ENCODE measurements at places on chromosomes 1 and 21.

- DNase-seq: no peak
Measured at GRCh38 chr1:16092923-16093511, 19.6 kb upstream of the FAM131C start.

- no peak for DNase-seq
Measured at GRCh38 chr21:41745026-41745820, 21.6 kb downstream of the RIPK4 start.

DNA sequence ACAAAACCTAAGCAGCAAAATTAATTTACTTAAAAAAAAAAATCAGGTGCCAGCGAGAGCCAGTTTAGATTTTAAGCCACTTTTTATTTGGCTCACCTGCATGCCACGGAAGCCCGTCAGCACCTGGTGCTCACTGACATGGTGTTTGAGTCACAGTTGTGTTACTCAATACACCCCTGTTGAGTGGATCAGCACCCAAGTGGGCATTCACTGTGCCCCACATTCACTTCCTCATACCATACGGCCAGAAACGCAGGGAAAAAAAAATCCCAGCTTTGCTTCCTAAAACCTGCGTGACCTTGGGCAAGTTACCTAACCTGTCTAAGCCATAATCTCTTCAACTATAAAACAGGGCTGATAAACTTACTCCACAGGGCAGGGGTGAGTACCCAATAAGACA, 42.8 kb upstream of the SIM2 start:
- DNase-seq: no peak

DNA sequence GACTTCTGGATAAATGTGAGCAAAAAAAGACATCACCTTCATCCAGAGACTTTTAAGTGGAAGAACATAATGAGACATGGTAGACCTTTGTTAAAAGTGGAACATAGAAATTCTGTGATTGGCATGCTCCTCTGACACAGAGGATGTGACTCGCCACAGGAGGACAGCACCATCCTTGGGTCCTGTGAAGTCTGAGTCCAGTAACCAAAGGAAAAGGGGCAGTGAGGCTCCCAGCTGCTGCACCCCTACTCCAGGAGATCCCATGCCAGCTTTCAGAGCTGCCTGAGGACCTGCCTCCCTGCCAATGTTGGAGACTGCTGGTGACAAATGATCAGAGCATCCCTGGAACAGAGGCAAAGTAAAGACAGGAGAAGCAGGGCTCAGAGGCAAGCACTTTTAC, 136.2 kb downstream of the BRINP2 start:
- no peak for DNase-seq

DNA sequence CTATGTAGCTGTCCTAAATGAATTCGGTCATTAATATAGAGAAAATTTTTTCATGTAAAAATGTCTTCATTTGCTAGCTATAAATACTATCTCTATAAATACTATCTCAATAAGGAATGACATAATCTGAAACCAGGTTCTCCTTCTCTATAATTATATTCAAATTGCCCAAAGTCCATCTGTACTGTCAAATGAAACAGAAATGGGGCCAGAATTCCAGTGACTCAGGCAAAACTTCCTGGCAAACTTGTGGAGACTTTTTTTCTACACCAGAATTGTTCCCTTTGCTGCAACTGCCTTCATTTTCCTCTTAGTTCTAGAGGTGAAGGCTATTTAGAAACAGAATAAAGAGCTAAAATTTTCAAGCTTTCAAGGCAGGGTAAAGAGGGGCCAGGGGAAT, 152.5 kb downstream of the KCNH1 start:
- no peak for DNase-seq

DNA sequence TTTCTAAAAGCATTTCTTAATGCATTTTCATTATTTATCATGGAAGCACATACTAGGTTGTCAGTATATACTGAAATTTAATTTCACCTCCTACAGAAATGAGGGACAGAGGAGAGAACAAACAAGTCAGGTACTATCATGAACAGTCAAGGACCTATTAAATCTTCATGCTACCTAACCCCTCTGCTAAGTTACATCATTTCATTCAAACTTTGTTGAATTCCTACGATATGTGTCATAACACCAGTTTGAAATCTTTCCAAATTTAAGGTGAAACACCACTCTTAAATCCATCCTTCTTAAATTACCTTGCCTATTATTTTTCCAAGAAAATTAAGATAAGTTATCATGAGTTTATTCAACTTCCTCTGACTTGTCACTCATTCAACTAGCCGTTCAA, 78.9 kb downstream of the DENND1B start:
- DNase-seq: no peak

GRCh38 chr1:162605225-162605927, 26.9 kb upstream of the DDR2 start:
- no peak for DNase-seq

DNA sequence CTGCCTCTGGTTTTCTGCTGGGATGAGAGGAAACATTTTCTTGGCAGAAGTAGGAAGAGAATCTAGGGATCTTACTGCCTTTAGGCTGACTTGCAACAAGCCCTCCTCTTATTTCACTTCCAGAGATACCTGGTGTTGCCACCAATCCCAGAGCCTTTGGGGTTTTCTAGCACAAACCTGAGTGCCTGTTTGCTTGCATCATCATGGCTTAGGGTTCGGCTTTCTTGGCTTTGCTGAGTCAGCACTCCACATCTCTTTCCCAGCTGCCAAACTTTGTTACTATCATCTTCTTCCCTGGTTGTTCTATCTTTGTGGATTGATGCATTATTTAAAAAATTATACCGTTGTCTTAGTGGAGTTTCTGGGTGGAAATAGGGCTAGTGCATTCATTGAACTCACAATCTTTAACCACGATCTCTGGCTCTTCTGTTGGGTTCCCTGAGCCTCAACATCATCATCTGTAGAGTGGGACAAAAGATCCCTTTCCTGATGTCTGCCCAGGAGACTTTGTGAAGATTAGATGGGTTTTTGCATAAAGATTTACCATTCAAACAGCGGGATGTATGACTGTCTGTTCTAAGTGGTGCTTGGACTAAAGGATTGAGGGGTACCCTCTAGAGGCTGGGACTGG, 76.6 kb upstream of the SELENON start:
- no peak for DNase-seq

- no peak for DNase-seq
Measured at GRCh38 chr1:78672428-78672827, 22.8 kb downstream of the IFI44 start.

- DNase-seq: no peak
Measured at GRCh38 chr1:30285501-30285932, 437.9 kb downstream of the MATN1 start.

DNA sequence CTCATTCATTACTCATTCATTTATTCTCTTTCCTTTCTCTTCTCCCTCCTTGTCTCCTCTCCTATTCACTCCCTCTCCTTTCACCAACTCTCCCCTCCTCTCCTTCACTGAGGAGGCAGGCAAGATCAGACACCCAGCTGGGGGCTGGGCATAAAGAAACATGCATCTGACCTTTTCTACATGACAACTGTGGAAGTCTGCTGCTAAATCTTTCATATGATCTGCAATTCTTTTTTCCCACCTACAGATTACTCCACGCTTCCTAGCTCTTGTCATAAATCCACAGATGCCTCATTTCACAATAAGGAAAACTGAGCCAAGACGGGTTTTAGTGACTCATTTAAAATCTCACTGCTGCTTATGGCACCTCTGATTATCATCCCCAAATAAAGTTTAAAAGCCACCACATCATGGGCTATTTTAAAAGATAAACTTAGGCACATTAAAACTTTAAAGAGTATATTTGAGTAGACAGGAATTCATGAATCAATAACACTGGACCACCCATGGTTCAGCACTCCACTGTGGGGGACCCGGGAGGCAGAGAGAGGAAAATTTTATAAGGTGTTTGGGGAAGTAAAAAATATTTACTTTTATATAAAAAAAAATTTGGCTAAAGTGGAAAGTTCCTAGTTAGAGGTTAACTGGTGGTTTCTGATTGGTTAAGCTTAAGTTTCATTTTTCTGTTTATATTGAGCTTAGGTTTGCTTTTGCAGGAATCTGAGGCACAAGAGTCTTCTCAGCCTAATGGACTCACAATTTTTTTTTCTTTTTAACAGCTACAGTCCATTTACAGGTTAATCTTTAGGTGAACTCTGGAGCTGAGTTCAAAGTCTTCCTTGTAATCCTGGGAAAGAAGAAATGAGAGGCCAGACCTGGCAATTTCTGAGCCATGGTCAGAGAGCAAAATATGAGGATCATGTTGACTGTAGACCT, 55.8 kb upstream of the DNAH14 start:
- DNase-seq: no peak

DNA sequence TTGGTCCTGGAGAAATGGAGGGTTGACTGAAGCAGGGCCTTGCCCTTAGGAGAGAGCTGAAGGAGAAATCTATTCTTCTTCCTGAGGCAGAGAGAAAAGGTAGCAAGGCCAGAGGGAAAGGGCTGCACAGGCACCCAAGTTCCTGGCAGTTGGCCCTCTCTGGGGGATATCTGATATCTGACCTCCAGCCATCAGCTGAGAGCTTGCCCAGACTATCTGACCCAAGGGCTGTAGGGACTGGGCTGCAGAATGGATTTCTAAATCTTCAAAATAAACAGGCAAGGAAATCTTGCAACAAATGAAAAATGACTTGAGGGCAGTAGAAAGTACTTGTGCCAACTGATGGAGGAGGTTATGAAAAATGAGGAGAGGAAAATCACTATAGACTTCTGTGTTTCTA, 498 bp upstream of the CLCA2 start:
- DNase-seq: no peak

GRCh38 chr1:168693197-168693871, 35.7 kb downstream of the DPT start:
- DNase-seq: no peak

DNA sequence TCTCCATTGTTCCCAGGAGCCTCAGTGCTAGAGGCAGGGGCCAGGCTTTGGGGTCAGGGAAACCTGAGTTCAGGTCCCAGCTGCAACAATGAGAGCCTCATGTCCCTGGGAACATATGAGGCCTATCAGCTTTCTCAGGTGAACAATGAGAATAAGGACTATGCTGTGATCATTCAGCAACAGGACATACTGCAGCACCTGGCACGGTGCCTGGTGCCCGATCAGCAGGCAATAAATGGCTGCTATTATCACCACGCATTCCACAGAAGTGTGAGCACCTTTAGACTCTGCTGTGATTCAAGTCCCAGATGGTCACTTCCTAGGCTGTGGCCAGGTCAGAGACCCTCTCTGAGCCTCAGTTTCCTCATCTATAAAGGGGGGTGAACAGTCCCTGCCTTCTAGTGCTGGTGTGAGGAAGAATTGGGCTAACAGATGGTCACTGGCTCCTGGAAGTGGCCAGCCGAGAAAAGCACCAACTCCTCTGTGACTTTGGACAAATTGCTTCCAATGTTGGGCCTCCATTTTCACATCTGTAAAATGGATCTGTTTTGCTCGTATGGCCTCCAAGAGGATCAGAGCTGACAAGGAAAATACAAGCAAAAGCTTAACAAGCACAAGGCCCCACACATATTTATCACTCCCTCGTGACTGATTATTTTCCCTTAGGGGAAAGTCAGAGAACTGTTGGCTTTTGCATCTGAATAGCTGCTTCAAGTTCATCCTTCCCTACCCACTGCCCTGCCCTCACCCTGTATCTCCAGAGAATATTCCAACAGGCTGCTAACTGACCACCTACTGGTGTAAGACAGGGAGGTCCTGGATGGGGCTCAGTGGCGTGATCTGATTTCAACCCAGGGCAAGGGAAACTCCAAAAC, 1.1 kb downstream of the SLC5A9 start:
- DNase-seq: no peak

- peak; percentile 66 for DNase-seq
Measured at GRCh38 chr1:202160377-202160940, at the start of gene PTPN7. PTPN7 (minus strand) TSS chr1:202160602; CDS start chr1:202159402, 1,200 bp downstream.

- peak; percentile 17 for DNase-seq
Measured at GRCh38 chr1:203216274-203217138, 13.0 kb downstream of the CHIT1 start.

- no peak for DNase-seq
Measured at GRCh38 chr1:34590211-34590623, 164.6 kb upstream of the GJB5 start.

GRCh38 chr21:45090966-45091365, 16.6 kb downstream of the ADARB1 start:
- no peak for DNase-seq

DNA sequence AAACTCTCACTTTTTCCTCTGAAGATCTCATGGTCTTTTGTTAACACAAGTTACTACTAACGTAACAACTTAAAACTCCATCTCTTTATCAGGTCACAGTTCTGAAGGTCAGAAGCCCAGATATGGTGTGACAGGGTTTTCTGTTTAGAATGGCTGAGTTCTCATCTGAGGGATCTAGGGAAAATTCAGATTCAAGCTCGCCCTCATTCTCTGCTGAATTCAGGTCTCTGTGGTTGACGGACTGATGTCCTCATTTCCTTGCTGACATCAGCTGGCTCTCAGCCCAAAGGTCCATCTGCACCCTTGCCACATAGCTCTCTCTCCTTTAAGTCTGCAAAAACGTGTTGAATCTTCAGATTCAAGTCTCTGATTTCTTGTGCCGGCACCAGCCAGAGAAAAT, 6.1 kb upstream of the NTPCR start:
- no peak for DNase-seq

DNA sequence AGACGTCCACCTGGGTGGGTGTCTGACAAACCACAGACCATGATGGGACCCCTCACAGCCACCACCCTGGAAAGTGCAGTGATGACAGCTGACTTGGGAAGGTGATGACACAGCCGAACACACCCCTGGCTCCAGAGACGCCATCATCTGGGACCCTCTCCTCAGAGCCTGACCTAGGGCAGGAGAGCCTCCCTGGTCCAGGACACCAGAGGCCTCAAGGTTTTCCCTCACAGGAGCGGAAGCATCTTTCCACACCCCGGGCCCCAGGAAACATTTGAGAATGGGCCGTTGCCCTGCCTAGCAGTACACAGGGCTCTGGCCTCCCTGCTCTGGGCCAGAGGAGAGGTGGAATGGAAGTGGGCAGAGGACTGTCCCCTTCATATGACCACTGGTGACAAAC, 79.7 kb downstream of the SYT2 start:
- no peak for DNase-seq

- DNase-seq: no peak
Measured at GRCh38 chr1:153832293-153832692, 57.1 kb downstream of the SLC27A3 start.

DNA sequence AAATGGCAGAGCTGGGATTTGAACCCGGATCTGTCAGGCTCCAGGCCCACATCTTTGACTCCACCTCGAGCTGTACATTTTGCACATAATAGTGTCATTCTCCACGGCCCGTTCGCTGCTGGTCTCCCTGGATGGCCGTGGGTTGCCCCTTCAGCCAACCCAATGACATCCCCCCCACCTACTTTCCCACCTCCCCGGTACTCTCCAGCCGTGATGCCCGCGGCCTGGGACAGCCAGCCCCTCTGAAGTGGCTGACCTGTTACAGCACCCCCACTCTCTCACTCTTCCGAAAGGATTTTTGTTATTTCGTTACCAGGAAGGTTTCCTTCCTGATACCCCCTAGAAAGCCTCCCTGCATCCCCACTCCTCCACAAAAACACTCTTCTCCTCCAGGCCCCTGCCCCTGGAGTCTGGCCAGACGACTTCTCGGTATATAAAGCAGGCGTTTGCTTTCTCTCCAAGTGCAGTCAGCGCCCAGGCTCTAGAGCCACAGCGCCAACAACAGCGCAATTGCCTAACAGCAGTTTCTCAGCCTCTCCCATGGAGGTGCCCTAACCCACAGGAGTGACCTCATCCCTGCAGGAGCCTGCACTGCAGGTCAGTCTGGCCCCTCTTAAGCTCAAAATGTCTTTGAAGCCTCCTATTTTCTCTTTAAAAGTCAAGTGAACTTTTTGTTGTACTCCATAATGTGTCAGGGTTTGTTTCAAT, 14.5 kb upstream of the GJB5 start:
- DNase-seq: no peak

GRCh38 chr1:245434280-245434679, 279.5 kb downstream of the KIF26B start:
- DNase-seq: no peak

- no peak for DNase-seq
Measured at GRCh38 chr1:196558411-196558810, 49.8 kb downstream of the KCNT2 start.

Data from activated T-helper 1 cell treated with Interleukin-2 at 50 U/mL for 16 hours (primary cell).